ENCODE measurements at places on chromosomes 3 and 15. TPM values are rescaled to one million over a fixed set of nuclear protein-coding genes. Genes with fewer than 3 reads are reported as not detected.
A peak's percentile ranks its signal among the peaks of the same experiment; 100 is the strongest.

DNA sequence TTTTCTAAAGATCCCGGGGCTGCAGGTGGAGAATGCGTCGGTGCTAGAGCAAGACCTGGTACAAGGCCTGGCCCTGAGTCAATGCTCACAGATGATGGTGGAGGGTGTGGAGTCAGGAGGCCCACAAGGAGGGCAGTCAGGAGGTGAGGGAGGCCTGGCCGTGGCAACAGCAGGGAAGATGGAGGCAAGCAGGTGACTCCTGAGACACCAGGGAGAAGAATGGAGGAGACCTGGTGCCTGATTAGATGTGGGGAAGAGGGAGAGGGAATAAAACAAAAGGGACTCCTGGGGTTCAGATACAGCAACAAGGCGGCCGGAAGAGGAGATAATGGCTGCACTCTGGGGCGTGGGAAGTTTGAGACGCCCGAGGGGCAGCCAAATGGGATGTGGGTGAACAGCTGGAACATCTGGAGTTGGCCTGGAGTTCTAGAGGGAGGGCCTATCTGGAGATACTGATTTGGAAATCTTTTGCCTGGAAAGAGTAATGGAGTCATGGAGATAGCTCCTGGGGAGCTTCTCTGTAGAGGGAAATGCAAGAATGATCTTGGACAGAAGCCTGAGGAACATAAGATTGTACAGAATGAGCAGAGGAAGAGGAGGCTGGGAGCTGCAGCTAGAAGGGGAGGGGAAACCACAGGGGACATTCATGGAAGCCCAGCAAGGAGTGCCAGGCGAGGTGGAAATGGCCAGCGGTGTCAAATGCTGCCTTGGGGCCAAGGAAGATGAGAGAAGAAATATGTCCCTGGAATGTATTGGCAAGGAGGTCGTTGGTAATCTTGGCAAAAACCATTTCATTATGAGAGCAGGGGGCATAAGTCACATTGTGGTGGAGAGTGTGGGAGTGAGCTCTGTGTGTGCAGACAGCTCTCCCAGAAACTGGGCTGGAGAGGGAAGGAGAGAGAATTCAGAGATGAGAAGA lies 67.5 kb upstream of the CORO2B start:
- no peak for DNase-seq

GRCh38 chr3:7382293-7383010 lies 521.5 kb downstream of the GRM7 start:
- DNase-seq: peak; percentile 21

DNA sequence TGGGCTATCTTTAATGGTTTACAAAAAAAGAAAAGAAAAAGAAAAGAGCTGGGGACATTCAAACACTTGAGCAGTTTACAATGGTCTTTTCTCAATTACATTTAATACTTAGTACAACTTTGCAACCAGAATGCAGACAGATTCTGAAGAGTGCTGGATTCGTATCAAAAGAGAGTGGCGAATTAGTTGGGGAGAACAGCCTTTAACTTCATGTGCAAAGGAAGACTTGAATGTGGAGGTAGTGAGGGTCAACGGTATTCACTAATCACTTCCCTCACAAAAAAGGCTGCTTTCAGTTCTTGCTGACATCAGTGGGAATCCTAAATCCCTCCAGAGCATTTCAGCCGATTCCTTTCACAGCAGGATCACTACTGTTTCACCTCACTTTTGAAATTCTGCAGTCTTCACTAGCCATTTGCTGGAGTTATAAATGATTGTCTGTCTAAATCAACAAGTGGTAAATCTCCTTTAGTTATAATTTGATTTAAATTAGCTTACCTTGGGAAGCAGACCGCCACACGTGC lies 323.0 kb upstream of the SEMA6D start:
- DNase-seq: no peak

Gene ABHD17C
- 25.7 TPM for polyA plus RNA-seq

All from renal pelvis (tissue), 12 donors.